ENCODE measurements at places on chromosomes 16 and 17. TPM values are rescaled to one million over a fixed set of nuclear protein-coding genes. Genes with fewer than 3 reads are reported as not detected.
A peak's percentile ranks its signal among the peaks of the same experiment; 100 is the strongest.

The C16orf92 gene
- not detected for total RNA-seq

The LCAT gene
- total RNA-seq = 24.4 TPM

The KRTAP2-3 gene
- not detected for total RNA-seq

The ROGDI gene
- total RNA-seq = 25.4 TPM

The ABCA8 gene
- 86.9 TPM for total RNA-seq

The MFAP4 gene
- 191 TPM for total RNA-seq

The MRM3 gene
- total RNA-seq = 11.5 TPM

The JPH3 gene
- not detected for total RNA-seq

The GAST gene
- total RNA-seq = not detected

- H3K4me3 ChIP-seq = no peak overlapping the region
- H3K36me3 ChIP-seq = no peaks in the 10 kb centered on the region
- no peak overlapping the region for H3K27ac ChIP-seq
- H3K27me3 ChIP-seq = no peaks in the 10 kb centered on the region
Measured at GRCh38 chr17:43790311-43790940, 10.2 kb downstream of the CFAP97D1 start.

DNA sequence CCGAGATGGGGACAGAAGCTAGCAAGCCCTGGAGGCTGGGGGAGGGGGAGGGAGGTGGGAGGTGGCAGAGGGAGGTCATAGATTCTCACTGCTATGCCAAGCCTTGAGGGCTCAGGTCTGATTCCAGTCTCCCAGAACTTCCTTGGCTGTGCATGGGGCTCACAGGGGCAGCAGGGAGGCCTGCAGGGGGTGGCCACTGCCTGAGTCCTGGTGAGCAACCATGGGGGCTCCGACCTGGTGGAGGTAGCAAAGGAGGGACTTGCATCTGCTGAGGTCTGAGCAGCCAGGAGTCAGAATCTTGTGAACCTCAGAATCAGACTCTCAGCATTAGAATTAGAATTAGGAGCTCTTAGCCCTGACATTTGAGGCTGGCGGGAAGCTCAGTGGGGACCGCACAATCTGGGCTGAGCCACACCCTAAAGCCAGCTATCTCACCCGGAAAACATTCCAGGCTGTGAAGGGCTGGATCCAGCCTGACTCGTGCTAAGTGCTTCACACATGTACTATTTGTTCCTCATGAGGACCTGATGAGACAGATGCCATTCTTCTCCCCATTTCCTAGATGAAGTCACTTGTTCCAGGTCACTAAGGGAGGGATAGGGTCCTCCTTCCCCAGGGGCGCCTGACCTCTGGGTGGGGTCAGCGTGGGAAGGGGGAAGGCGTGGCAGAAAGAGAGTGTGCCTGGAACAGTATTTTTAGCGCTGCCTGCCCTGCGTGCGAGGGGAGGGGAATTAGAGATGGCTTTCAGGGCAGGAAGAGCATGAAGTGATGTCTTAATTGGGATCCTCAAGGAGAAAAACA, 17.3 kb upstream of the KCNJ12 start:
- H3K4me3 ChIP-seq = no peak overlapping the region
- no peaks in the 10 kb centered on the region for H3K36me3 ChIP-seq
- H3K27me3 ChIP-seq = no peaks in the 10 kb centered on the region

GRCh38 chr17:35433075-35433894, 985 bp upstream of the SLFN12 start:
- DNase-seq = peak; percentile 94
- no peaks in the 10 kb centered on the region for H3K27me3 ChIP-seq
- peak overlapping the region; percentile 68 for H3K4me3 ChIP-seq
- H3K36me3 ChIP-seq = no peaks in the 10 kb centered on the region

DNA sequence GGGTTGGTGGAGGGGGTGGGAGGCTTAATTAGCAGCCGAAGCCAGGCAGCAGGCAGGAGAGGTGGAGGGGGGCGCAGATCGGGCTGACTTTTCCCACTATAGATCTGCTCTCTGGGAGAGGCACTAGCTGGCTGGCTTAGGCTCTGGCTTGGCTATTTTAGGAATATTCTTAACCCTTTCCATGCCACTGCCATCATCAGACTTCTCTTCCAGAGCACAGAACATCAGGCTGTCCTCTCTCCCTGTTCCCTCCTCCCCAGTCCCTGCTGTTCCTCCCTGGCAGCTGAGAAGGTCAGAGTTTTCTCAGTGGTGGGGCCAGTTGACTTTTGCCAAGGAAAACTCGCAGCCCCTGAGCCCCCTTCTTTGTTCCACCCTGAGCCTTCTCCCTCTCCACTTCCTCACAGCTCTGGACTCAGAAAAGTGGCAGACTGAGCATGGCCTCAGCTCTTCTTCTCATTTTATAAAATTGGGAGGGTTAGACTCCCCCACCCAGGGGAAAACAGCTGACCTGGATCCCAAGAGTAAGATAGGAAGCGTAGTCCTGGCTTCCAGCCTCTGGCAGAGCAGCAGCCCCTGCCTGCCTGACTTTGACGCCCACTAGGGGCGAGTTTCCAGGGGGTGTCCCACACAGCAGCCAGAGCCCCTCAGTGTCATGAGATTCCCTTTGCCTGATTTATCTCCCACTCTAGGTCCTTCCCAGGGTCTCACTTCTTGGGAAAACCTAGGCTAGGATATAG, 9.9 kb upstream of the C1QL1 start:
- peaks cover 15% of the 10 kb centered on the region for H3K4me1 ChIP-seq
- H3K4me3 ChIP-seq = no peak overlapping the region
- H3K36me3 ChIP-seq = no peaks in the 10 kb centered on the region
- DNase-seq = no peak

GRCh38 chr16:84302111-84302954, 7.7 kb downstream of the WFDC1 start:
- no peaks in the 10 kb centered on the region for H3K36me3 ChIP-seq
- H3K4me3 ChIP-seq = no peak overlapping the region
- H3K4me1 ChIP-seq = peaks cover 11% of the 10 kb centered on the region
- H3K27ac ChIP-seq = peak overlapping the region; percentile 85
- DNase-seq = no peak

- no peaks in the 10 kb centered on the region for H3K27me3 ChIP-seq
- DNase-seq = no peak
- H3K36me3 ChIP-seq = no peaks in the 10 kb centered on the region
- no peak overlapping the region for H3K27ac ChIP-seq
- no peak overlapping the region for H3K4me3 ChIP-seq
- H3K4me1 ChIP-seq = peaks cover 3% of the 10 kb centered on the region
Measured at GRCh38 chr16:79097771-79098170, 502.8 kb downstream of the MAF start.

DNA sequence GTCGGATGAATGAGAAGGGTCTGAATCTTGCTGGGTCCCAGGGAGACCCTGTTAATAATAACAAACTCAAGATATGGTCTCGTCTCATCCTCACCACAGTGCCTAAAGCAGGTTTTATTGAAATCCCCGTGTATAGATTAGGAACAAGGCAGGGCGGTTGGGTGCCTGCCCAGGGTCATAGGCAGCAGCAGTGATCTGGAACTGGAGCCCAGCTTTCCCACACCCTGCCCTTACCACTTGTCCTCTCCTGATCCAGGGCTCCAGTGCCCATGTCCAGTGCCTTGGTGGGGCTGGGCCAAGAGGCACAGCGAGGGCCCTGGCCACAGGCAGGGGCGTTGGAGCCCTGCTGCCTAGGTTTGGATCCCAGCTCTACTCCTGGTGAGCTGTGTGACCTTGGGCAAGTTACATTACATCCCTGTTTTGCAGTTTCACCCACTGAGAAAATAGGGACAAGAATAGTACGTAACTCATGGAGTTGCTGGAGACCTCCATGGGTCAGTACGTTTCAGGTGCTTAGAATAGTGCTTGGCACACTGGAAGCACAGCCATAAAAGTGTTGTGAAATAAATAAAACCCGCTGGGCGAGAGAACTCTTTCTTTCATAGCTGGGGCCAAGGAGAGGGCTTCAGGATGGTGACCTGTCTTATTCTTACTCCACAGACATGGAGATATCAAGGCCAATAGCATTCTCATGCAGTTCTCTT, 13.9 kb downstream of the SOCS3 start:
- H3K4me1 ChIP-seq = peaks cover 76% of the 10 kb centered on the region
- H3K27ac ChIP-seq = no peak overlapping the region
- H3K27me3 ChIP-seq = no peaks in the 10 kb centered on the region
- H3K36me3 ChIP-seq = no peaks in the 10 kb centered on the region
- no peak for DNase-seq

DNA sequence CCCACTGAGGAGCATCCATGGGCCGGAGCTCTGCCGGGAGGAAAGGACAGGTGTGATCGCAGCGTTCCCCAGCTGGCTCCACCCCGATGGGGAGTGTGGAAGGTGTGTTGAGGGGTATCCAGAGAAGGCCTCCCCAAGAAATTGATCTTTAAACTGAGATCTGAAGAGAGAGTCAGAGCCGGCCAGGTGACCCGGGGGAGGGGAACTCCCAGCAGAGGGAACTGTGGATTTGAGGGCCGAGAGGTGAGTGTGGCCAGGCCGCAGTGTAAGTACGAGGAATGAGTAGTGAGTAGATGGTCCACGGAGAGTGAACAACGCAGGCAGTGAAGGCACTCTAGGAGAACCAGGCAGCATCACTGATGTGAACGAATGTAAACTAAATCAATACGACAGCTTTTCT, 80.2 kb downstream of the RPTOR start:
- no peak overlapping the region for H3K27ac ChIP-seq
- H3K4me1 ChIP-seq = no peaks in the 10 kb centered on the region
- no peaks in the 10 kb centered on the region for H3K27me3 ChIP-seq
- no peak overlapping the region for H3K4me3 ChIP-seq

DNA sequence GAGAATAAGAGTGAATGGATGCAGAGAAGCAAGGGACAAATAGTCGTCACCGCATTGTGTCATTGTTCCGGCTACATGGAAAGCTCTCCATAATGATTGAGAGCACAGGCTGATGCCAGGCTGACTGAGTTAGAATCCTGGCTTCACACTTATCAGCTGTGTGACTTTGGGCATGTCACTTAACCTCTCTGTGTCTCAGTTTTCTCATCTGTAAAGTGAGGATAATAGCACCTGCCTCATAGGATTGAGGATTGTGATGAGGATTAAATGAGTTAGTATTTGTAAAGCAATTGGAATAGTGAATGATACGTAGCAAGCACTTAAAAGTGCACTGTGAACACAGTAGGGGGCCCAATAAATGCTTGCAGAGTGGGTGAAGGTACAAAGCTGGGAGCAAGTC, 45.7 kb upstream of the LYRM9 start:
- no peaks in the 10 kb centered on the region for H3K36me3 ChIP-seq
- no peak for DNase-seq
- no peaks in the 10 kb centered on the region for H3K27me3 ChIP-seq

GRCh38 chr17:7706631-7707354, 1.8 kb downstream of the EFNB3 start:
- H3K27me3 ChIP-seq = no peaks in the 10 kb centered on the region
- no peak for DNase-seq

GRCh38 chr16:2858245-2859025, 465 bp upstream of the PRSS22 start:
- H3K27ac ChIP-seq = peak overlapping the region; percentile 81
- H3K4me1 ChIP-seq = no peaks in the 10 kb centered on the region
- peak overlapping the region; percentile 44 for H3K4me3 ChIP-seq
- no peaks in the 10 kb centered on the region for H3K36me3 ChIP-seq
- DNase-seq = peak; percentile 92
- peaks cover 7% of the 10 kb centered on the region for H3K27me3 ChIP-seq

DNA sequence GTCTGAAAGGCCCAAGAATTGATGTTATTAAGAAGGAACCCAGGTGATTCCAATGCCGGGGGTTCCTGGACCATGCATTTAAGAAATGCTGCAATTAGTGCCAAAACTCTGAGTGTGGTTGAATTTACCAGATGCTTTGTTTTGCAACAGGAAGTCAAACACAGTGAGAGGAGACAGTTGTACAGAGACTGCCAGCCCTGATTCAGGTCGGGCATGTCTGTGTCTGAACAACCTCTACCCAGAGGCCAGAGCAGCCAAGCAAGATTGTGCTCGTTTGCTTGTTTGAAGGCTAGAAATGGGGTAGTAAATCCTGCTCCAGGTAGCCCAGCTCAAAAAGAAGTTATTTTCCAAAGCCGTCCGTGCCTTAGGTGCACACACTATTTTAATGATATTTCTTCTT, 412.4 kb upstream of the ERCC4 start:
- no peaks in the 10 kb centered on the region for H3K4me1 ChIP-seq
- H3K27me3 ChIP-seq = no peaks in the 10 kb centered on the region
- H3K4me3 ChIP-seq = no peak overlapping the region
- H3K36me3 ChIP-seq = no peaks in the 10 kb centered on the region

GRCh38 chr16:72468582-72468981, 296.6 kb upstream of the PMFBP1 start:
- no peak overlapping the region for H3K4me3 ChIP-seq
- H3K4me1 ChIP-seq = no peaks in the 10 kb centered on the region
- no peak overlapping the region for H3K27ac ChIP-seq
- H3K27me3 ChIP-seq = no peaks in the 10 kb centered on the region

- H3K4me1 ChIP-seq = no peaks in the 10 kb centered on the region
- no peaks in the 10 kb centered on the region for H3K27me3 ChIP-seq
- no peak overlapping the region for H3K27ac ChIP-seq
- no peak overlapping the region for H3K4me3 ChIP-seq
- H3K36me3 ChIP-seq = peaks cover 41% of the 10 kb centered on the region
Measured at GRCh38 chr16:27737513-27737912, 187.6 kb downstream of the KATNIP start.

DNA sequence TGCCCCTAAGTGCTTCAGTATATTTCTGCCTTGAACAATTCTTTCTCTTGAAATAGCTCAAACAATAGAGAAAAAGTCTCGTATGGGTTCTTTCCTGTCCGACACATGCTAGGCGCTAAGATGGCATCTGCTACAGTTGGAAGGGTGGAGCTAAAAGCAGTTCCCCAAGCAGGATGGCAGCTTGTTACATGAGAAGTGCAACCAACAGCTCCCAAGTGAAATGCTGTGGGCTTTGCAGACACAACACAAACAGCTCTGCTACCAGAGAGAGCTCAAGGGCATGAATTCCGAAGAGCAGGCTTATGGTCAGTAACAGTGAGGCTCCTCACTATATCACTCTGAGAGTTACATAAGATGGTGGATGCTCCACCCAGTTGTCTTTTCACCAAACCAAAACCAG, 83.8 kb downstream of the VPS53 start:
- H3K27ac ChIP-seq = no peak overlapping the region
- peaks cover 7% of the 10 kb centered on the region for H3K36me3 ChIP-seq
- no peak for DNase-seq
- H3K4me3 ChIP-seq = no peak overlapping the region
- H3K27me3 ChIP-seq = no peaks in the 10 kb centered on the region

DNA sequence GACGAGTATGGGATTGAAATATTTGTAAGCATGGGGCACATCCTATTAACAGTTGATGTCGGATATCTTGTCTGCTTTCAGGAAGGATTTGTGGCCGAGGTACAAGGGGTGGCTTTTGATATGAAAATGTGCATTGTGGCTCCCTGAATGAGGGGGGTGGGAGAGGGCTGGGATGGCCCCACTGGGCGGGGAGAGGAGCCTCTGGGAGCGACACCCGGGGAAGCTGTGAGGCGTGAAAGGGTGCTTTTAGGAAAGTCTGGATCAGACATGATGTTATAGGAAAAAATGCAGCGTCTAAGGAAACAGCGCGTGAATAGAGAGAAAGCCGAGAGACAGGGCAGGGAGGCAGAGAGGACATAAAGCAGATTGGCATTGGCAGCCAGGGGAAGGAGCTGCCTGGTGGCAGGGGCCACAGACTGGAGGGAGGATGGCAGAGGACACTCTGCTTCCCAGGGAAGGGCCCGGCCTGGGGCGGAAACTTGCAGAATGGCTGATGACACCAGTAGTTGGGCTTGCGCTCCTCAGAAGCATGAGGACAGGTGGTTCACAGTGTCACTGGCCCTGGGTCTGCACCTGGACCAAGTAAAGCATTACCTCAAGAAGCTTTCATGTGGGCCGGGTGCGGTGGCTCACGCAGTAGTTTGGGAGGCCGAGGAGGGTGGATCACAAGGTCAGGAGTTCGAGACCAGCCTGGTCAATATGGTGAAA, 95.7 kb downstream of the NTN1 start:
- no peaks in the 10 kb centered on the region for H3K4me1 ChIP-seq
- H3K27me3 ChIP-seq = no peaks in the 10 kb centered on the region
- DNase-seq = no peak
- no peaks in the 10 kb centered on the region for H3K36me3 ChIP-seq
- H3K4me3 ChIP-seq = no peak overlapping the region
- no peak overlapping the region for H3K27ac ChIP-seq

Data from upper lobe of left lung (tissue), 6 donors.